ENCODE measurements at places on chromosomes 1 and 21. TPM values are rescaled to one million over a fixed set of nuclear protein-coding genes. Genes with fewer than 3 reads are reported as not detected.

DNA sequence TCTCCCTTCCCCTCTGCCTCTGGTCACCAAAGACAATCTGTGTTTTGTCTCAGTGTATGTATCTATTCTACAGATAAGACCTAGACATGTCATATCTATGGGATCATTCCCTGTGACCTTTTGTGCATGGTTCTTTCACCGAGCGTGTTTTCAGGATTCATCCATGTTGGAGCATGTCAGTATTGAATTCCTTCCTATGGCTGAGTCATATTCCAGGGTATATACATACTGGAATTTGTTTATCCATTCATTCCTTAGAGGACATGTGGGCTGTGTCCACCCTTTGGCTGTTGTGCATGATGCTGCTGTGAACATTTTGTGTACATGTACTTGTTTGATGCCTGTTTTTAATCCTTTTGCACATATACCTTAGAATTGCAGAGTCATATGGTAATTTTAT, 69.9 kb downstream of the NFASC start:
- no peaks in the 10 kb centered on the region for H3K36me3 ChIP-seq
- no peaks in the 10 kb centered on the region for H3K27me3 ChIP-seq
- H3K4me3 ChIP-seq = no peak overlapping the region
- no peaks in the 10 kb centered on the region for H3K4me1 ChIP-seq

Gene BRDT
- not detected for total RNA-seq

- H3K4me1 ChIP-seq = peaks cover 18% of the 10 kb centered on the region
- no peak for DNase-seq
- H3K4me3 ChIP-seq = no peak overlapping the region
- H3K27me3 ChIP-seq = no peaks in the 10 kb centered on the region
- no peak overlapping the region for H3K27ac ChIP-seq
These were observed 16.6 kb upstream of the ATP2B4 start for GRCh38 chr1:203609979-203610493.

Gene PRRX1
- total RNA-seq = 16.9 TPM

GRCh38 chr1:158285756-158286241, 3.9 kb upstream of the CD1C start:
- no peaks in the 10 kb centered on the region for H3K27me3 ChIP-seq
- no peak overlapping the region for H3K4me3 ChIP-seq
- no peak overlapping the region for H3K27ac ChIP-seq
- H3K4me1 ChIP-seq = no peaks in the 10 kb centered on the region

- DNase-seq = no peak
- peaks cover 8% of the 10 kb centered on the region for H3K27me3 ChIP-seq
- H3K4me3 ChIP-seq = no peak overlapping the region
- no peaks in the 10 kb centered on the region for H3K36me3 ChIP-seq
These were observed 14.4 kb upstream of the C8B start for GRCh38 chr1:56979986-56980755.

GRCh38 chr1:169959686-169960085, 66.0 kb upstream of the SCYL3 start:
- H3K27me3 ChIP-seq = no peaks in the 10 kb centered on the region
- DNase-seq = no peak
- H3K27ac ChIP-seq = no peak overlapping the region
- H3K4me3 ChIP-seq = no peak overlapping the region
- no peaks in the 10 kb centered on the region for H3K4me1 ChIP-seq
- no peaks in the 10 kb centered on the region for H3K36me3 ChIP-seq

Gene INAVA
- 137 TPM for total RNA-seq

Gene FCRL2
- not detected for total RNA-seq

- H3K4me1 ChIP-seq = peaks cover 50% of the 10 kb centered on the region
- no peaks in the 10 kb centered on the region for H3K27me3 ChIP-seq
- H3K4me3 ChIP-seq = peak overlapping the region; percentile 83
- H3K27ac ChIP-seq = peak overlapping the region; percentile 97
- peak; percentile 88 for DNase-seq
These were observed 559 bp downstream of the BACH1 start for GRCh38 chr21:29299046-29299915.

- peaks cover 11% of the 10 kb centered on the region for H3K4me1 ChIP-seq
- no peaks in the 10 kb centered on the region for H3K36me3 ChIP-seq
- H3K4me3 ChIP-seq = no peak overlapping the region
- H3K27me3 ChIP-seq = no peaks in the 10 kb centered on the region
- H3K27ac ChIP-seq = no peak overlapping the region
These were observed 54.2 kb downstream of the HMCN1 start for GRCh38 chr1:185788386-185788785.

DNA sequence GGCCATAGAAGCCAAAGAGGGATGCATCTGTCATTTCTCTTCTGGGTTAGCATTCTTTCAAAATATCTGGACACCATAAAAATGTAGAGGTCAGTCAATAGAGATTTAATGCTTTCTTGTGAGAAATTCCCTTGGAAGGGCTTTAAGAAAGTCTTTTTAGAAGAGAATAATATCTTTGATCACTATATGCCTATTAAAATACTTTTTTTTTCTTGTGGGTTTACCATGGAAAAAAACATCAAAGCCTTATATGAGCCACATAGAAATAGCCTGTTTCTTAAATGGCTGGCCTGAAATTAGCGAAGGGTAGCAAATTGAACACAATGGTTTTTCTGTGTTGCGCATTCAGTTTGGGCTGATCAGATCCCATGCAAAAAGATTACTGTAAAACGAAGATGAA, 36.8 kb downstream of the BACE2 start:
- no peaks in the 10 kb centered on the region for H3K36me3 ChIP-seq
- no peaks in the 10 kb centered on the region for H3K27me3 ChIP-seq
- no peak overlapping the region for H3K4me3 ChIP-seq
- peaks cover 14% of the 10 kb centered on the region for H3K4me1 ChIP-seq

- H3K4me3 ChIP-seq = no peak overlapping the region
- no peak overlapping the region for H3K27ac ChIP-seq
- H3K27me3 ChIP-seq = no peaks in the 10 kb centered on the region
- DNase-seq = no peak
- no peaks in the 10 kb centered on the region for H3K36me3 ChIP-seq
These were observed 467.6 kb upstream of the ZRANB2 start for GRCh38 chr1:71548398-71548890.

DNA sequence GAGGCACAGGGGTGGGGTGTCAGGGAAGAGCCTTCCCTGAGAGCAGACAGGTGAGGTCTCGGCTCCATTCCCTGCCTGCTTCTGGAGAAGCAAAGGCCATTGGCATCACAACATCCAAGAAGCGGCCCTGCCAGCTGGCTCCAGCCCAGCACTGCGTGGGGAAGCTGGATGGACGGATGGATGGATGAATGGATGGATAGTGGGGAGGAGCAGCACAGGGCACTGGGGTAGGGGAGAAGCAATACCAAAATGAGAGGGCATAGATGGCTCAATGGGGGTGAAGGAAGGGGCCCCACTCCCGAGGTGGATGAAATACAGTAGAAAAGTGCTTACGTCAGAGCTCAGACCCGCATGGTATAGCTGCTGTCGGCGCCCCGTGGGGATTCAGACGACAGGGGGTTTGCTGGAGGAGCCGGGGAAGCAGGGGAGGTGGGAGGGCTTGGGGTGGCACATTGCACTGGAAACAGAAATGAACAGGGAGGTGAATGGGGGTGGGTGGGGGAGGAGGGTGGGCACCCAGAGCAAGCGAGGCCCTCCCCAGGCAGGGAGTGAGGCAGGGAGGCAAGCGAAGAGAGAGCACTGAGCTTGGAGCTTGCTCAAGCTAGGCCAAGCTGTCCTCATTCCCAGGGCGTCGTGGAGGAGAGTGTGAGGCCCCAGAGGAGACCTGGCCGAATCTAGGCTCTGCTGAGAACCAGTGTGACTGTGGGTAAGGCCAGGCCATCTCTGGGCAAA, 9.5 kb upstream of the GOLT1A start:
- H3K27ac ChIP-seq = no peak overlapping the region
- H3K4me3 ChIP-seq = no peak overlapping the region
- no peaks in the 10 kb centered on the region for H3K27me3 ChIP-seq
- H3K4me1 ChIP-seq = peaks cover 7% of the 10 kb centered on the region
- peaks cover 4% of the 10 kb centered on the region for H3K36me3 ChIP-seq

Gene LGR6
- 1.6 TPM for total RNA-seq

DNA sequence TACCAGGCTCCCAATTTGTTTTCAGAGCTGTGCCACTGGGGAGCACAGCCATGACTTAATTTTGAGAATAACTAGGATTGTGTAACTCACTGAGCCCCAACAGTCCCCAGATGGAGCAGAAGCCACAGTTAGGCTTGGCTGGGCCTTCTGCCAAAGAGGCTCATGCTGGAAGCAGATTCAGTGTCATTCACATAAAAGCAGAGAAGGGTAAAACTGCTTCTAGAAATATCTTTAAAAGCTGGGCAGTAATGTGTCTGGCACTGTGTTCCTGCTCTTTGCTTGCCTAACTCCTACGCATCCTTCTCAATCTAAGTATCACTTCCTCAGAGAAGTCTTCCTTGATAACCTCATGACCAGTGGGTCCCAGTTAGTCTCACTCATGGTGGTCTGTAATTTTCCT, 20.3 kb downstream of the STK40 start:
- H3K36me3 ChIP-seq = peaks cover 24% of the 10 kb centered on the region
- H3K4me3 ChIP-seq = no peak overlapping the region
- H3K27me3 ChIP-seq = no peaks in the 10 kb centered on the region
- peaks cover 30% of the 10 kb centered on the region for H3K4me1 ChIP-seq
- peak overlapping the region; percentile 24 for H3K27ac ChIP-seq

DNA sequence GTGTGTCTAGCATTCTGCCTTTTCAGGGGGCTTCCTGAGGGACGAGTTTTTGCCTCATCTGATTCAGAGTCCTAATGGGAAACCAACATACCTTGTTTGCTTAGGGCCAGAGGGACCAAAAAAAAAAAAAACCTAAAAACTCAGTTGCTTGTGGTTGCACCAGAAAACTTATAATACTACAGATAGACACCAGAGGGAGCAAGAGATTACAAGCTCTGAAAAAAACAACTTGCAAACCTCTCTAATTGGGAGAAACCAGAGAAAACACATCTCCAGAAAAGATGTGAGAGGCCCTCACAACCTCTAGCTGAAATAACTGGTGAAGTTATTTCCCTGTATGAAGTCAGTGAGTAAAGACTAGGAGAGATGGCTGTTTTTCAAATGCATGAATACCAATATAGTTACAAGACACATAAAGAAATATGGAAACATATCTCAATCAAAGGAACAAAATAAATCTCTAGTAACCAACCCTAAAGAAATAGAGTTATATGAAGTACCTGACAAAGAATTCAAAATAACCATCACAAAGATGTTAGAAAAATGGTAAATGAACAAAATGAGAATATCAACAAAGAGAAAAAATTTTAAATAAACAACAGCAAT, 233.7 kb upstream of the NFIA start:
- no peak for DNase-seq
- H3K27me3 ChIP-seq = no peaks in the 10 kb centered on the region
- H3K4me1 ChIP-seq = no peaks in the 10 kb centered on the region
- H3K36me3 ChIP-seq = no peaks in the 10 kb centered on the region
- H3K4me3 ChIP-seq = no peak overlapping the region

Gene PCNX2
- 8.9 TPM for total RNA-seq

- peaks cover 5% of the 10 kb centered on the region for H3K36me3 ChIP-seq
- DNase-seq = no peak
- no peak overlapping the region for H3K4me3 ChIP-seq
- H3K4me1 ChIP-seq = no peaks in the 10 kb centered on the region
- H3K27me3 ChIP-seq = no peaks in the 10 kb centered on the region
- H3K27ac ChIP-seq = no peak overlapping the region
These were observed 17.4 kb downstream of the MAST2 start for GRCh38 chr1:45820788-45821187.

- H3K36me3 ChIP-seq = no peaks in the 10 kb centered on the region
- no peak overlapping the region for H3K27ac ChIP-seq
- no peak for DNase-seq
- no peaks in the 10 kb centered on the region for H3K27me3 ChIP-seq
These were observed 13.5 kb upstream of the F3 start for GRCh38 chr1:94555091-94555490.

- no peaks in the 10 kb centered on the region for H3K27me3 ChIP-seq
- H3K36me3 ChIP-seq = peaks cover 46% of the 10 kb centered on the region
- no peak overlapping the region for H3K27ac ChIP-seq
- H3K4me1 ChIP-seq = peaks cover 9% of the 10 kb centered on the region
These were observed 90.9 kb upstream of the DIRAS3 start for GRCh38 chr1:68141071-68142021.

Gene CLCNKA
- total RNA-seq = 1.9 TPM

GRCh38 chr1:246591504-246591903, 25.2 kb downstream of the CNST start:
- no peaks in the 10 kb centered on the region for H3K27me3 ChIP-seq
- peaks cover 4% of the 10 kb centered on the region for H3K36me3 ChIP-seq
- DNase-seq = no peak
- no peak overlapping the region for H3K27ac ChIP-seq
- H3K4me3 ChIP-seq = no peak overlapping the region
- H3K4me1 ChIP-seq = peaks cover 44% of the 10 kb centered on the region

- no peak overlapping the region for H3K27ac ChIP-seq
- DNase-seq = no peak
- no peaks in the 10 kb centered on the region for H3K36me3 ChIP-seq
- H3K27me3 ChIP-seq = no peaks in the 10 kb centered on the region
- no peaks in the 10 kb centered on the region for H3K4me1 ChIP-seq
These were observed 240.5 kb downstream of the TGFB2 start for GRCh38 chr1:218585511-218586184.
